Lower lobe of right lung (tissue), 2 donors: ENCODE measurements at places on chromosomes 4 and X.

GRCh38 chr4:122212880-122213279, 60.7 kb downstream of the BLTP1 start:
- no peaks in the 10 kb centered on the region for H3K4me1 ChIP-seq
- no peak overlapping the region for H3K4me3 ChIP-seq
- H3K27me3 ChIP-seq: no peaks in the 10 kb centered on the region
- no peak overlapping the region for H3K27ac ChIP-seq

DNA sequence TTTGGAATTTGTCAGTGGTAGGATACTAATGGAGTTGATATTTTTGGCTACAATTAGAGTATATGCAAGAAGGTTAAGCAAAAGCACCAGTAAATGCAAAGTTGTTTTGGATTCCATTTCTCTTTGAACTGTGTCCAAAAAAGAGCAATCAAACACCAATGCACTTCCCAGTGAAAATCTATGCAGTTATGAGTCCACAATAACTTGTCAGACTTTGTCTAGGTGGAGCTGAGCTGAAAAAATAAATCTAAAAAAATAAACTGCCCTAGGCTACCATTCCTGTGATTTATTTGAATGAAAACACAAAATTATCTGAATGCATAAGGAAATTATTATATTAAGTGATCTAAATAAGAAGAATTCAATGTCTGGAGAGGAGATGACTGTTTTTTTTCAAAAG, 37.0 kb upstream of the AREG start:
- H3K4me3 ChIP-seq: no peak overlapping the region
- H3K36me3 ChIP-seq: no peaks in the 10 kb centered on the region
- no peaks in the 10 kb centered on the region for H3K27me3 ChIP-seq
- H3K4me1 ChIP-seq: no peaks in the 10 kb centered on the region
- no peak for DNase-seq
- no peak overlapping the region for H3K27ac ChIP-seq

- H3K4me3 ChIP-seq: no peak overlapping the region
- no peaks in the 10 kb centered on the region for H3K4me1 ChIP-seq
Measured at GRCh38 chr4:185672151-185672550, 136.8 kb upstream of the PDLIM3 start.

DNA sequence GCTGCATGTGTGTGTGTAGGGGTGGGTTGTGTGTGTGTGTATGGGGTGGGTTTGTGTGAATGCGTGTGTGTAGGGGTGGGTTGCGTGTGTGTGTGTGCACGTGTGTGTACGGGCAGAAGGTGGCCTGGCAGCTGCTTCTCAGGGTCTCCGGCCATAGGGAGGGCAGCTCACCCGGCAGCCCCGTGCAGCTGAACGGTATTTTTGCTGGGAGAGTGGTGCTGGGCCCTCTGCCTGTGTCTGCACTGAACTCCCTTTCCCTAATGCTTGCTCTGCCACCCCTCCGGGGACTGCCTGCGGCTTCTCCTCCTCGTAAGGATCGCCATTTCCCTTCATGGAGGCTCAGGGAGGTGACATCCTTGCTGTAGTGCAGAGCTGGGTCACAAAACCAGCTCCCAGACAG, 30.2 kb downstream of the WFS1 start:
- DNase-seq: no peak
- H3K27me3 ChIP-seq: no peaks in the 10 kb centered on the region
- H3K4me3 ChIP-seq: no peak overlapping the region
- H3K27ac ChIP-seq: no peak overlapping the region
- H3K36me3 ChIP-seq: peaks cover 89% of the 10 kb centered on the region
- H3K4me1 ChIP-seq: no peaks in the 10 kb centered on the region

- no peaks in the 10 kb centered on the region for H3K36me3 ChIP-seq
- H3K4me3 ChIP-seq: no peak overlapping the region
- no peak for DNase-seq
- no peak overlapping the region for H3K27ac ChIP-seq
- H3K27me3 ChIP-seq: no peaks in the 10 kb centered on the region
Measured at GRCh38 chr4:68717999-68718398, 47.5 kb upstream of the UGT2B15 start.

DNA sequence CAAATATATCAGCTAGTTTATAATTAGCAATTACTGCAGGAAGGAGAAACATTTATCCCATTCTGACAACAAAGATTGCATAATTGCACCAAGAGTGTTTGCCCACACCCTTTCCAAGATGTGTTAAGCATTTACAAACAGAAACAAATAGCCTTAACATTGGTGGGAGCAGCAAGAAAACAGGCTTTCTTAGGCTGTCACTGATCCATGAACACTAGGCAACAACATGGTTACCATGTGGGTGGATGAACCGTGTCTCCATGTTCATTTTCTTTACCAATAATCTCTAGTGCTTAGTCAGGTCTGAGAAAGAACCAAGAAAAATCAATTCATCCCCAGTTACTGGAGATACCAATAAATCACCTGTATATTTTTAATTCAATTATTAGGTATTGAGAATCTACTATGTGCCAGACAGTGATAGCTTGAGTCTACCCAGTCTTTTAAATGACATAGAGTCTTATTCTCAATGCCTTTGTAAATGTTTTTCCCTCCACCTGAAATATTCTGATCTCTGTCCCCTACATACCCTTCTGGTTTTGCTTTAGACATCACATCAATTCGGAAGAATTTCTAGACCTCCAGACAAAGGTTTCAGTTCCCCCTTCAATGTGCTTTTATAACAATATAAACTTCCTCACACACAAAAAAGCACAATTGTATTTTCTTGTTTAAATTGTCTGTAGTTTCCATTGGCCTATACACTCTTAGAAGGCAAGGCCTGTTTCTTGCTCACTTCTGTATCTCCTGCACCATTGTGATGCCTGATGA, 286.6 kb downstream of the PPP1R2C start:
- H3K27ac ChIP-seq: no peak overlapping the region
- H3K4me3 ChIP-seq: no peak overlapping the region
- H3K4me1 ChIP-seq: no peaks in the 10 kb centered on the region
- no peak for DNase-seq
- no peaks in the 10 kb centered on the region for H3K36me3 ChIP-seq

- H3K4me1 ChIP-seq: no peaks in the 10 kb centered on the region
- H3K4me3 ChIP-seq: no peak overlapping the region
- no peak overlapping the region for H3K27ac ChIP-seq
- no peaks in the 10 kb centered on the region for H3K36me3 ChIP-seq
Measured at GRCh38 chr4:2619459-2619858, 83.0 kb downstream of the FAM193A start.

- no peak overlapping the region for H3K4me3 ChIP-seq
- H3K4me1 ChIP-seq: peaks cover 30% of the 10 kb centered on the region
- H3K36me3 ChIP-seq: peaks cover 3% of the 10 kb centered on the region
- no peaks in the 10 kb centered on the region for H3K27me3 ChIP-seq
- no peak overlapping the region for H3K27ac ChIP-seq
Measured at GRCh38 chrX:41122664-41123257, 37.5 kb downstream of the USP9X start.

DNA sequence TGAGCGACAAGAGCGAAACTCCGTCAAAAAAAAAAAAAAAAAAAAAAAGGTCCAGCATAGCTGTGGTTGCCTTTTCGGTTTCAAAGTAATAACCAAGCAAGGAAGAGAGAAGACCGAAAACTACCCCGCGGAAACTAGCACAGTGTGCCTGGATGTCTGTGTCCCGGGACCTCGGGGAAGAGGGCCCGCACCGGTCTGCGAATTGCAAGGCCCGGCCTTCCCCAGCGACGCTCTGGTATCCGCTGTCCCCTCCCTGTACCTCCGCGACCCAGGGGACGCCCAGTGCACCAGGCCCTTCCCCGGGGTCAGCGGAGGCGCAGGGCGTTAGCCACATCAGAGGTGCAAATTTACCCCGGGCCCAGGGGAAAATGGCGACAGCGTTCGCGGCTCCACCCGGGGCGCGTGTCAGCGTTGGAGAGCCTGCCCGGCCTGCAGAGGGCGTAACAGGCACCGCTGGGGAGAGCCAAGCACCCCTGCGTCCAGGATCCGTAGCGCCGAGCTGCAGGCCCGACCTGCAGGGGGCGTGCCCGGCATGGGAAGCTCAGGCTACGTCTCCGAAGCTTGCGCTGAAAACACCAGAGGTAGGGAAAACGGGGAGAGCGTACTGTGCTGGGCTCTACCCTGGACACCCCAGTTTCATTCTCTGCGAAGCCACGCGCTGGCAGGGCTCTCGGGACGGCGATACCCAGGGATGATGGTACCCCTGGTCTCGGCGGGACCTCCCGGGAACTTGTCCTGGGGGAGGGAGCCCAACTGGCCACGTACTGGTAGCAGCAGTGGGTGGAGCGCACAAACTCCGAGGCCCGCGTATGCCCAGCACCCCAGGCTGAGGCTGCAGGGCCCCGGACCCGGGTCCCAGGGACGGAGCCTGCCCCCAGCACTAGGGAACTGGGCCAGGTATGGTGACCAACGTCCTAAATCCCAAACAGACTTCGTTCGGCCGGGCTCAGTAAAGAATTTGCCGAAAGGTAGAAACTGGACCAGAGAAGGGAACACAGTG, 16.2 kb downstream of the NKX6-1 start:
- peaks cover 22% of the 10 kb centered on the region for H3K4me1 ChIP-seq
- peak overlapping the region; percentile 24 for H3K4me3 ChIP-seq
- H3K36me3 ChIP-seq: no peaks in the 10 kb centered on the region
- peak; percentile 55 for DNase-seq

GRCh38 chrX:115233497-115234455, at the start of gene LRCH2:
Gene LRCH2 (minus strand): TSS chrX:115234096. CDS start chrX:115234041, 55 bp downstream.
- peak within 1 kb of the TSS; percentile 54 for H3K4me3 ChIP-seq
- H3K27me3 ChIP-seq: no peaks in the 10 kb centered on the region
- H3K4me1 ChIP-seq: no peaks in the 10 kb centered on the region
